ENCODE measurements at places on chromosomes 3 and 15.
A peak's percentile ranks its signal among the peaks of the same experiment; 100 is the strongest.

- DNase-seq = no peak
These were observed 42.5 kb upstream of the DYNC1LI1 start for GRCh38 chr3:32613183-32613582.

DNA sequence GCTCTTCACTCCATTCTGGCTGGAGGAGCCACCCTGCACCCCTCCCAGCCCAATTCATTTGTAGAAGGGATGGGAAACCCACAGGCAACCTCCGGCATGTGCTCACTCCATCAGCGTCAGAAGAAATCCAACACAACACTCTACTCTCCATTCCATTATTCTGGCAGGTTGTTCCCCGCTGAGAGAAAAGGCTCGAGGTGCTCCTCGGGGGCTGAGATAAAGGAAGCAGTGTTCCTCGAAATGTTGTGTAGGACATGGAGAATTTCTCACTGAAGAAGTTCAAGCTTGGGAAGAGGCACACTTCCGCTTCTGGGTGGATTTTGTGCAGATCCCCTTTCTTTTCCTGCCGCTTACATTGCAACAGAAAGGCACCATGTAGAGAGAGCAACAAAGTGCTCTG, 355.0 kb upstream of the CFAP20DC start:
- no peak for DNase-seq

GRCh38 chr15:66269326-66270090, 16.0 kb upstream of the MEGF11 start:
- no peak for DNase-seq

- no peak for DNase-seq
These were observed 278.4 kb downstream of the MBNL1 start for GRCh38 chr3:152547153-152547552.

GRCh38 chr3:101852983-101853840, 3.9 kb downstream of the NFKBIZ start:
- DNase-seq = no peak

- no peak for DNase-seq
These were observed 41.4 kb downstream of the MUC20 start for GRCh38 chr3:195762249-195762585.

DNA sequence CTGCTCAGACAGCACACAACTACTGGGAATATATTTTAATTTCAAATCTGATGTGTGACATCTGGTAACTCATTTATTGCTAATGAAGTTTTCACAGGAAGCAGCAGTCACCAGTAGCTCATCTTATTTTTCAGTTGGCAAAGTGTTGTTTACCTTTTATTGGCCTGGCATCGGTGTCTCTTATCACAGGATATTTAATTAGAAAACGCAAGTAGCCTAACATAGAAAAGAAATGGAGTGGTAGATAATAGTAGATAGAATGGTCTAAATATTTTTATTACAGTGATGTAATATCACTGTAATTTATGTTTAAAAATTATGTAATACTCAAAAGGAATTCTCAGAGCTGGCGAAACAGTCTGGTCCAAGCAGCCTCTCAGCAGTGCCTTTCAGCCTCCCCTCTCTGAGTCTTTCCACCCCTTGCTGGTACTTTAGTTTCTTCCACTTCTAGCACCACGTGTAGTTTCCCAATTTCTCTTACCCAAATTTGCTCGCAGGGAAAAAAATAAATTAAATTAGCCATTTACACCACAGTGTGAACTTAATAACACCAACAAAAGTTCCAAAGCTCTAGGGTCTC, 31.9 kb downstream of the AGTR1 start:
- no peak for DNase-seq

DNA sequence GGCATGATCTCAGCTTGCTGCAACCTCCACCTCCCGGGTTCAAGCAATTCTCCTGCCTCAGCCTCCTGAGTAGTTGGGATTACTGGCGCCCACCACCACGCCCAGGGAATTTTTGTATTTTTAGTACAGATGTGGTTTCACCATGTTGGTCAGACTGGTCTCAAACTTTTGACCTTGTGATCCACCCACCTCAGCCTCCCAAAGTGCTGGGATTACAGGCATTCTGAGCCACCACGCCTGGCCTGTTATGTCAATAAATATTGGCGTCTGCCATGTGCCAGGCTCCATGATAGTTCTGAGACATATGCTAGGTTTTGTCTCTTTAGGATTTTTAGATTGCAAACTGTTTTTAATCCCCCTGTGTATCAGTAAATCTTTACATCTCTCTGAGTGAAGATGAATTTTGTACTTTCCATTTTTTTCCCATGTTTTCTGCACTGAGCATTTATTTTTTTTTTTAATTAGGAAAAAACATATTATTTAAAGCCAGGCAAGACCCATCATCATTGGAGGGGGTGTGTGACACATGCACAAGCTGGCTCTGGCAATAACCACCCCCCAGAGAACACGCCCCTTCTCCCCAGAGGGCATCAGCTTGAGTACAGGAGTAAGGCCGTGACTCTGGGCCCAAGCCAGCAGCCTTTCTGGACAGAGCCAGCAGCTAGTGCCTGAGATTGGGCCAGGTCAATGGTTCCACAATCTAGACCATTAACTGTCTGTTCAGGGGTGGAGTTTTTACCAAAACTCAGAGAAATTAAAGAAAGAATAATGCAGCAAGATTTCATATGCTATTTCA, 51.0 kb upstream of the ATP1B3 start:
- peak; percentile 20 for DNase-seq

DNA sequence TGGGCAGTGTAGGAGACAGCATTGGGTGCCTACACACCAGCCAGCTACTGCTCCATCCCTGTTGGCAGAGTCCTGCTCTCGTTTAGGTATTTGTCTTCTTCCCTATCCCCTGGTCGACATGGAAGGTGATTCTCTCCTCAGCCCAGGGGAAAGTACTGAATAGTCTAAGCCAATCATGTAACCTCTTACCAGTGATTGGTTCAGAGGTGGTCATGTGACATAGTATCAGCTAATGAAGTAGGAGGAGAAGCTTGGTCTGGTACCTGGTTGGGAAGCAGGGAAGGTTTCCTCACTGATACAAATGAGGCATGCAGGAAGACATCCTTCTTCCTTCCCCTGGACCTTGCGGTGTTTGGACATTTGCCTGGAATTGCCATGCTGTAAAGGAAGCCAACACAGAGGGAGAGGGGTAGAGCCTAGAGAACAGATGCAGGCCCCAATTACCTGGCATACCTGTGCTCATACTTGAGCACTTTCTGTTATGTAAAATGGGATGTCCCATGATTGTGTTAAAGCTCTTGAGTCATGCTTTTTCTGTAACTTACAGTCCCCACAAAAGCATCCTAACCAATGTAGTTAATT, 32.7 kb upstream of the RASGRP1 start:
- DNase-seq = no peak

- DNase-seq = no peak
These were observed 33.4 kb downstream of the CPEB1 start for GRCh38 chr15:82613747-82614146.

GRCh38 chr15:81049835-81050234, 49.1 kb downstream of the TLNRD1 start:
- DNase-seq = no peak

- peak; percentile 50 for DNase-seq
These were observed 163.4 kb downstream of the KLF13 start for GRCh38 chr15:31489801-31490646.

- no peak for DNase-seq
These were observed 63.2 kb downstream of the PXYLP1 start for GRCh38 chr3:141294848-141295247.

- DNase-seq = no peak
These were observed 135.7 kb downstream of the FOXP1 start for GRCh38 chr3:71447803-71448202.

GRCh38 chr3:62171789-62172188, 201.6 kb downstream of the FEZF2 start:
- DNase-seq = no peak

GRCh38 chr15:62610265-62610869, 432.2 kb upstream of the TPM1 start:
- DNase-seq = no peak

DNA sequence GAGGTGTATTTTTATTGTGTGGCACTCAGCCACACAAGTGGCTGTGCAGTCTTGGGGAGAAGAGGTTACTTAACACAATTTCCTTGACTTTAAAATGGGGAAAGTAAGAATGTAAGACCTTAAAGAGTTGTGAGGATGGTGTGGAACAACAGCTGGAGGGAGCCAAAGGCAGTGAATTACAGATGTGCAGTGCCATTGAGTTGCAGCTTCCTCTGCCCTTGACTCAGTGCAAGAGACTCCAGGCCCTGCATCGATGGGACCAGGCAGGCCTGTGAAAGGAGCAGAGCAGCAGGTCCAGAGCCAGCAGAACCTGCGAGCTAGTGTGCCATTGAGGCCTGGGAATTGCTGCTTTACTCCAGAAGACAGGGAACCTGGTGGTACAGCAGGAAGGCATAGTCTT, 27.2 kb downstream of the EEFSEC start:
- DNase-seq = no peak

GRCh38 chr3:135106445-135106844, 311.4 kb downstream of the EPHB1 start:
- peak; percentile 39 for DNase-seq

GRCh38 chr3:10941972-10942371, 50.6 kb upstream of the SLC6A1 start:
- DNase-seq = no peak

GRCh38 chr15:88982304-88982945, 69.2 kb upstream of the MFGE8 start:
- DNase-seq = peak; percentile 50

- DNase-seq = no peak
These were observed 38.0 kb downstream of the BBS4 start for GRCh38 chr15:72724028-72724427.

DNA sequence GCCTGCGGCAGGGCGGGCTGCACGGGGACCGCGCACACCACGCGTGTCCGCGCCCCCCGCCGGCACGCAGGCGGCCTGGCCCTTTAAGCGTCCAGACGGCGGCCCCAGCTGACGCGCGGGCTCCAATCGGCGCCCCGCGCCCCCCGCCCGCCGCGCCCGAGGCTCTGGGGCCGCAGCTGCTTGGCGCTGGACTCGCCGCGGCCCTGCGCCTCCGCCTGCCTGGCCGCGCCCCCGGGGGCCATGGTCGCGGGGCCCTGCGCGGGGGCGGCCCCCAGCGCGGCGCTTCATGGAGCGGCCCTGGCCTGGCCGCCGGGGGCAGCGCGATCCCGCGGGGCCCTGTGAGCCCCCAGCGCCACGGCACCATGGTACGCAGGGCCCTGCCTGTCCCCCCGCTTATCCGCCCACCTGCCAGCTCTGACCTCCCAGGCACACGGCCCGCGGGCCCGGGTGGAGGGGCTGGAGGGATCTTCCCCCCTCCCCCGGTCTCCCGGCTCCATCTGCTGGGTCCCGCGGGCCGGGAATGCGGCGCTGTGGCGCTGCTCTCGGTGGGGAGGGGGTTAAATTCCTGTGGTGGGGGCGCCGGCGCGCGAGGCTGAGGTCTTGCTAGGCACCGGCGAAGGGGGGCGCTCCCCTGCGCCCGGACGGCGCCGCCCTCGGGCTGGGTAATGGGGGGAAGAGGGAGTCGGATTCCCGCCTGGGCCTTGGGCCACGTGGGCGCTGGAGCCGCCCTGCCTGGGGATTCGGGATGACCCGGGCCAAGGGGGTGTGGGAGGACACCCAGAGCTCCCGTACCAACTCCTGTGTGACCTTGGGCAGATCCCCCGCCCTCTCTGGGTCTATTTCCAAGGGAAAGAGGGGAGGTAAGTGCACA, 1.1 kb downstream of the ZBTB47 start:
- peak; percentile 73 for DNase-seq

- no peak for DNase-seq
These were observed 35.6 kb upstream of the MTHFS start for GRCh38 chr15:79932447-79932846.

- DNase-seq = no peak
These were observed 95.3 kb downstream of the XXYLT1 start for GRCh38 chr3:195175476-195176337.

GRCh38 chr3:41075975-41076374, 123.3 kb upstream of the CTNNB1 start:
- DNase-seq = peak; percentile 87

GRCh38 chr3:185207931-185208746, 45.7 kb downstream of the EHHADH start:
- DNase-seq = no peak

Measured in testis (tissue), 5 donors.